Hematopoietic multipotent progenitor cell treated with erythropoietin and hydrocortisone succinate and interleukin-3 and kit ligand, for 4 days (in vitro differentiated cells): ENCODE measurements at places on chromosomes 13 and 19.
A peak's percentile ranks its signal among the peaks of the same experiment; 100 is the strongest.

- DNase-seq: no peak
These were observed 190.9 kb upstream of the KLF12 start for GRCh38 chr13:74325106-74325505.

DNA sequence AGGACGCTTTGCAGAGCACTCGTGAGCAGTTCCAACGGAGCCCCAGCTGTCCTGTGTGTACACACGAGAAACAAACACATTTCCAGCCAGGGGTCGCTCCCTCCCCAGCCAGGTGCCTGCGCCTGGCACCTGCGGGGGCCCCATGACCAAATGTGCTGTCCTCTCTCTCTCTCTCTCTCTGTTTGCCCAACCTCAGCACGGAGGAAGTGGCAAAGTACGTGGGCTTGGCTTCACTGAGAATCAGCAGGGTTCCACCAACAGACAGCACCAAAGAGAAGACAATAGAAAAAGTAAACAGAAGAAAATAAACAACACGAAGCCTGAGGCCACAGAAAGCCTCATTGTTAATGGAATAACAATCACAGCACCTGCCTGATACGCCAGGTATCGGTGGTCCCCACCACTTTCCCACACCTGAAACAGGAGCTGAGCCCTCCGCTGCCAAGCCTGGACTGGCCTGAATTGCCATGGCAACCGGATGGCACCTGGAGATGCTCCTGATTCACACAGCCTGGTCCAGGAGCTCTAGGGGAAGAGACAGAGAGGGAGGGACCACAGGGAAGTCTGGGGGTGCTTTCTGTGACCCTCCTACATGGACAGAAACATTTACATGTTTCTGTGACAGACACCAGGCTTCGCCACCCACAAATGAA lies 103.9 kb upstream of the CACNA1A start:
- no peak for DNase-seq

DNA sequence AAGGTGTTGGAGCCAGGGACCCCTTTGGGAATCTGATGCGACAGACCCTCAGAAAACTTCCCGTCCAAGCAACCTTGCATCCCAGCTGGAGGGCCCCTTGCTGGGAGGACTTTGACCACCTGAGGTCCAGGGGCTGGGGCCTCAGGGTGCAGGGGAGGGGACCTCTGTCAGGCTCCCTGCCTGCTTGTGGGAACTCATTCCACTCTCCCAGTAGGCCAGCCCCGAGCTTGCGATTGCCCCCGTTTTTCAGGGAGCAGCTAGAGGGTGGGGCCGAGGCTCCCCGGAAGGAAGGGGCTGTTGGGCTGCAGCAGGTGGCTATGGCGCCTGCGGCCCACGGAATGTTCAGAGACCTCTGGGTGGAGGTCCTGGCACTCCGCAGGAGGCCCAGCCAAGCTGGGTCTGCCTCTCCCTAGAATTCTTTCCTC lies 2.8 kb downstream of the GNA11 start:
- DNase-seq: no peak

GRCh38 chr13:73058432-73058735 lies 421 bp upstream of the KLF5 start:
- DNase-seq: no peak

DNA sequence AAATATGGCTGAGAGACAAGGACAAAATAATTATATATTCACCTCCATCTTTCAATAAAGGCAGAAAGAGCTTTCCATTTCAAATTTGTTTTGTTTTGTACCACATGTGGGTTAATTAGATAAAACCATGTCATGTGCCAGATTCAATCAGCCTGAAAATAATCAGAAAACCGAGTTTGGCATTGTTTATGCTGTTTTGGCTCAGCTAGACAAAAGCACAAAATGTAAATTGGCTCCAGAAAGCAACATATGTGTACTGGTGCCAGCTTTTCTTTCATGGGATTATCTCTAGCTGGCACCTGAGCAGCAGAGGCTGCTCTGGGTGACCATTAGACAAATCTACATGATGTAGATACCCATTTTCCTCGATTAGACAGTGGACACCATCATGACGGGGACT lies 9.2 kb upstream of the DNAJC15 start:
- no peak for DNase-seq

- peak; percentile 91 for DNase-seq
These were observed 53.4 kb downstream of the TSSK6 start for GRCh38 chr19:19461671-19462622.

DNA sequence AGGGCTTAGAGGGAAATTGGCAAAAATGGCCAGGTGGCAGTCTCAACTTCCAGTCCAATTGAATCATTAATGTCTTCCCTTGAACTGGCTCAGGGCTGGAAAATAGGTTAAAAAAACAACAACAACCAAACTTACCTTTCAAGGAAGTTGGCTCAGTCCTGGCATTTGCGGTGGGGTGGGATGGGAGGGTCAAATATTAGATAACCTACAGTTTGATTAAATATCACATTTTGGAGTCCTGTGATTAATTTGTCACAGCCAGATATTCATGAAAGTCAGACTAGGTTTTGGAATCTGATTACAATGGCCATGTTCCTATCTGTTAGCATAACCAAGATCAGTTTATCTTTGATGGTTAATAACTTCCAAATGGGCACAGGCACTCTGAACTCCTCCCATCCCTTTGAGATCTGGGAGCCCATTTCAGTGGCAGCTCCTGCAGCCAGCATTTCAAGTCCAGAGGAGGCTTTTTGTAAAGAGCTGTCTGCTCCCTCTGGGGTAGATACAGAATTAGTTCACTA lies 7.8 kb upstream of the DZIP1 start:
- no peak for DNase-seq

DNA sequence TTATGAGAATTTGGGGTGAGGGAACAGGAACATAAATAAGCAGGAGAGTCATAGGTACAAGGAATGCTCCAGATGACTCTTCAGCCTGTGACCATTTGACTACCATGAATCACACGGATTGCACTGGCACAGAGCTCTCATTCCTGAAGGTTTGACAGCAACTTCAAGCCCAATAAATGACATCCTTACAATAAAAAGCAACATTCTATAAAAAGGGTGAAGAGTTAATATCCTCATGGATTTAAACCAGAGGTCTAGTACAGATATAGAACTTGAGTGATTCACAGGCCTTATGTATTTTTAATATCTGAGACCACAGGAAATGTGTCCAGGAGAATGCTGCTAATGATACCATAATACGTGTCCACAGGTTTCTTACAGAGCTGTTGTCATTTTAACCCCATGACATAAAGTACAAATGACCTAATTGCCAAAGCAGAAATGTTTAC lies 158.1 kb downstream of the IRS2 start:
- DNase-seq: no peak

- DNase-seq: peak; percentile 14
These were observed 27.8 kb upstream of the TDRD3 start for GRCh38 chr13:60369242-60369641.
